Activated naive CD4-positive, alpha-beta T cell (primary cell): ENCODE measurements at places on chromosomes 2 and 18.

- no peak for DNase-seq
These were observed 12.4 kb downstream of the SUPT7L start for GRCh38 chr2:27651056-27651455.

GRCh38 chr2:98560256-98560771 lies 48.0 kb downstream of the COA5 start:
- DNase-seq, result no peak

DNA sequence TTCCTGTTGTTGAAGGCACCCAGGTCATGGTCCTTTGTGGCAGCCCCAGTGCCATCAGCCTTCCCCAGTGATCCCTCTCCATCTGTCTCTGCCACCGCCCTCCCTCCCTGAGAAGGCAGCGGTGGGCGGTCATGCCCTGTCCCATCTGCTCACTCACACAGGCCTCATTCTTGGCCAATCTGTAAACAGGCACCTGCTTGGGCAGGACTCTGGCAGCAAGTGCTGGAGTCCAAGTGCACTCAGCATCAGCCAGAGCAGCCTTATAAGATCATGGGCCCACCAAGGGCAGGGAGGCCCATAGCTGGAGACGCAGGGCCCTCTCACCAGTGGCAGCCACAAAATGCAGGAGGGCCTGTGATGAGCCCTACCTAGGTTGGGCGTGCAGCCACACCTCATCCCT lies 140.9 kb downstream of the TWIST2 start:
- no peak for DNase-seq

GRCh38 chr2:46538393-46538792 lies 59.0 kb downstream of the TMEM247 start:
- DNase-seq, result no peak
